ENCODE measurements at places on chromosomes 2 and 18.

- no peak for DNase-seq
Measured at GRCh38 chr2:30206461-30207430, 24.6 kb upstream of the LBH start.

DNA sequence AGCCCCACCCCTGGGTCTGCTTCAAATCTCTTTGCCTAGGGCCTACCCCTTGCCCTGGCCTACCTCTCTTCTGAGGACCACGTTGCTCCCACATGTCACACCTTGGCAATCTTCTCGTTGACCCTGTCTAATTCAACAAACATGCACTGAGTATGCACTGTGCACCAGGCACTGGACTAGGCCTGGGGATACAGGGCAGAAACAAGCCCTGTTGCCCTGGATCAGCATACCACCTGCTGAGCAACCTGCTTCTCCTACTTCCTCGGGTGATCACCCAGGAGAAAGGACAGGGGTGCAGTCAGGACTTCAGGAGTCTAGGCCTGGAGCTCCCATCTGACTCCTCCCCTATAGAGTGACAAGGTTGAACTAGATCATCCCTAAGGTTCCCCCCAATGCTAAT is 9.7 kb downstream of the WNT10A start:
- DNase-seq, result no peak

GRCh38 chr2:242034138-242034537 is 164.6 kb downstream of the RTP5 start:
- DNase-seq, result no peak

- peak; percentile 56 for DNase-seq
Measured at GRCh38 chr2:59888015-59888414, 665.4 kb downstream of the BCL11A start.

DNA sequence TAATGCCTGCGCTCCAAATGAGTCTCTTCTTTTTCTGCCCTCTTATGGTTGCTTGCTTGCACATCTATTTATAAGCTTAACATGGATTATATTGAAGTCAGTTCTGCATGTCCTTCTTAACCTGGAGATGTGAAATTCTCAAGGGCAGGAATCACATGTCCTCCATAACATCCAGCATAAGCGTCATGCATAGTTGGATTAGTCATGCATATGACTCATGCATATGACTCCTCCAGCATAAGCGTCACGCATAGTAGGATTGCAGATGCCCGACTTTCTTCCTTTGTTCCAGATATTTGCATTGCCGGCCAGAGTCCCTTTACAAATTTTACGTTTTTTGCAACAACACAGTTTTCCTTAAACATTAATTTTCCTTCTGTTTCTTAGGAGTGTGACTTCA is 308.6 kb downstream of the TGIF1 start:
- no peak for DNase-seq

DNA sequence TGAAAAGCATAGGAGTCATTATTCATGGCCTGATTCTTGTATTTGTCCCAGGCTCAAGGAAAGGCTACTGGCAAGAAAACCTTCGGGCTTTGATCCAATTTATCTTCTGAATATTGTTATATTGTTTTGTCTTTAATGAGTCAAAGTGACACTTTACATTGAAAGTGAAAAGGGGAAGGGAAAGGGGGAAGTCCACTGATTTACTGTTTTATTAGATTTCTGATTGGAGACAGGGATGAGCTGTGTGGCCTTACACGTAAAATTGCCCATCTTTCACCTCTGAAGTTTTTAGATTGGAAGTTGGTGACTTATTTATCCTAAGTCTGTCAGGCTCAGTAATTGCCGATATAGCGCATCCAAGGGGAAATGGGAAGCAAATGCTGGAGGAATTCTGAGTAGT is 843.8 kb upstream of the LRRTM1 start:
- no peak for DNase-seq

DNA sequence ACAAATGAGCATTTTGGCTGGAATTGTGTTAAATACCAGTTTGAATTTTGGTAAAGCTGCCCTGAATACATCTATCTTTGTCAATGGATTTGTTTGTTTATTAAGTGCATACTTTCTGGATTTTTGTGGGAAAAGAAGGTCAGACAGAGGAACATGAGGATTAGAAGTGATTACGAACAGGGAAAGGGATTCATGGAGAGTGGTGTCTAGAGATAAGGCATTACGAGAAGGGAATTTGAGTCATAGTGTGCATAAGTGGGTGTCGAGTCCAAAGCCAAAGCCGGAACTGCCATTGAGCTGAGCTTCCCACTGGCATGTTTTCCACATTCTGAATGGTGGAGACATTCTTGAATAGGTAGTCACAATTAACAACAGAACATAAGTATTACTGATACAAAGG is 68.9 kb upstream of the EFEMP1 start:
- DNase-seq, result no peak

DNA sequence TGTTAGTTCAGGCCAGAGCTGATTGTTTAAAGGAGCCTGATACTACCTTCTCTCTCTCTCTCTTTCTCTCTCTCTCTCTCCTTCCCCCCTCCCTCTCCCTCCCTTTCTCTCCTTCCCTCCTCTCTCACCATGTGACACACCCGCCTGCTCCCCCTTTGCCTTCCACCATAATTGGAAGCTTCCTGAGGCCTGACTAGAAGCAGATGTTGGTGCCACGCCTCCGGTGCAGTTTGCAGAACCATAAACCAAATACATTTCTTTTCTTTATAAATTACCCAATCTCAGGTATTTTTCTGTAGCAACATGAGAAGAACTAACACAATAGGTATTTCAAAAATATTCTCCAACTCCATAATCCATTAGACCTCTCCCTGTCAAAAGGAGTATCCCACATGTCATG is 62.4 kb downstream of the ANKRD62 start:
- DNase-seq, result no peak

DNA sequence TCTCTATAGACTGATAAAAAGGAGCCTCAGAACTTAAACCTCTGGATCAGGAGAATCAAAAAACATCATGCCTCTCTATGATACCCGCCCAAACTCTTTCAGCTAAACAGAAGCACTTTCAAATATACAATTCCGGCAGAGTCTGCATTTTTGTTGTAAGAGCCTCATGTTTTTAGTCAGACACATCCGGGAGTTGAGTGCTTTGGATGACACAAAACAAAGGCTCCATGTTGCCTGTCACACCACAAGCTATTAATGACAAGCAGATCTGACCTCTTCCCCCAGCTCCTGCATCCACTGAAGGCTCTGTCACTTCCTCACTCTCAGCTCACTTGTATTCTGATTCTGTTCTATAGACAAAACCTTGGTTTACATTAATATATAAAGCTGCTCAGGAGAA is 33.2 kb downstream of the SLC38A11 start:
- DNase-seq, result no peak

GRCh38 chr2:216551234-216552068 is 52.8 kb downstream of the RPL37A start:
- DNase-seq, result peak; percentile 11

DNA sequence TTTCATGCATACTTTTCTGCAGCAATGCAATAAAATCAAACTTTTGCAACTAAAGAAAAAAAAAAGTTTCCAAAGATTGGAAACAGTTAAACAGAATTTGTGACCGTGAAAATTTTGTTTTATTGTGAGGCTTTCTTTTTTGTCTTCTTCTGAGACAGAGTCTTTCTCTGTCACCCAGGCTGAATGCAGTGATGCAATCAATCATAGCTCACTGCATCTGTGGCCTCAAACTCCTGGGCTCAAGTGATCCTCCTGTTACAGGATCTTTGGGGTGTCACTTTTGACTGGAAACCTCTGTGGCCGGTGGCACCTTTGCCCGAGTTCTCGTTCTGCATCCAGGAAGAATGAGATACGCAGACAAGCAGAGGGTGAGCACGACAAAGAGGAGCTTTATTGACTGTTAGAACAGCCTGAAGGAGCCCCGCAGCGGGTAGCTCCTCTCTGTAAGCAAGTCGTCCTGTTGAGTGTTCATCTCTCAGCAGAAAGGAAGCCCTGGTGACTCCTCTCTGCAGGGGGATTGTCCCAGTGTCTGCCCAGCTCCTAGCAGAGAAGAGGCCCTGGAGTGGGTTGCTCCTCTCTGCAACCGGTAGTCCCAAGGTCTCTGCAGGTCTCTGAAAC is 16.9 kb upstream of the ILKAP start:
- no peak for DNase-seq

DNA sequence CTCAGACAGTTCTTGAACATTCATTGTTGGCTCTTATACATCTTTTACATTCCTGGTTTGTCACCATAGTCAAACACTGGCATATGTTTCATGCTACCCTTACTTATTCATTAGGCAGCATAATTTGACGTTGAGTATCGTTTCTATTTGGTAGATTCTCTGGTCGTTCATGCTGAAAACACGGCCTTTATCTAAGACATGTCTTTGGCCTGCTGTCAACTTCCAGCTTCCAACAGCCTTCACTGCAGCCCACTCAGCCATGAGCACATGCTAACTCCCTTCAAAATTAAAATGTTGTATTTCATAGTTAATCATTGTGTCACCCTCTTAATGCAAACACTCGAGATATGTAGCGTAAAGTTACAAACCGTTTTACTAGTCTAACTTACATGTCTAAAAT is 493.0 kb upstream of the NRP2 start:
- no peak for DNase-seq

DNA sequence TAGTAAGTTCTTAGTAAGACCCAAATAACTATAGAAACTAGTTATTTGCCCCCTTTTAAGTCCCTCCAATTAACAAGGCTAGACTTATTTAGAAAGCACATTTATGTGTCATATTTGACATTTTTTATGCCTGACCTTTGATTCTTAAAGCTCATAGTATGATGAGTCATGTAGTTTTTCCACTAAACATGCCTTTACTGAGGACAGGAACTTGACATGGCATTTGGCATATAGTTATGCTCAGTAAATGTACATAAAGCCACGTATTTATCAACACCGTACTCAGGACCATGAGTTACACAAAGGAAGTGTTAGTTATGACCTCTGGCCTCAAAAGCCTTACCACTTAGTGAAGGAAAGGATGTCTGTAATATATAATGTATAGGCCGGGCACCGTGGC is 78.9 kb downstream of the GNAL start:
- no peak for DNase-seq

- DNase-seq, result no peak
Measured at GRCh38 chr18:58777471-58777870, 87.2 kb upstream of the ZNF532 start.

DNA sequence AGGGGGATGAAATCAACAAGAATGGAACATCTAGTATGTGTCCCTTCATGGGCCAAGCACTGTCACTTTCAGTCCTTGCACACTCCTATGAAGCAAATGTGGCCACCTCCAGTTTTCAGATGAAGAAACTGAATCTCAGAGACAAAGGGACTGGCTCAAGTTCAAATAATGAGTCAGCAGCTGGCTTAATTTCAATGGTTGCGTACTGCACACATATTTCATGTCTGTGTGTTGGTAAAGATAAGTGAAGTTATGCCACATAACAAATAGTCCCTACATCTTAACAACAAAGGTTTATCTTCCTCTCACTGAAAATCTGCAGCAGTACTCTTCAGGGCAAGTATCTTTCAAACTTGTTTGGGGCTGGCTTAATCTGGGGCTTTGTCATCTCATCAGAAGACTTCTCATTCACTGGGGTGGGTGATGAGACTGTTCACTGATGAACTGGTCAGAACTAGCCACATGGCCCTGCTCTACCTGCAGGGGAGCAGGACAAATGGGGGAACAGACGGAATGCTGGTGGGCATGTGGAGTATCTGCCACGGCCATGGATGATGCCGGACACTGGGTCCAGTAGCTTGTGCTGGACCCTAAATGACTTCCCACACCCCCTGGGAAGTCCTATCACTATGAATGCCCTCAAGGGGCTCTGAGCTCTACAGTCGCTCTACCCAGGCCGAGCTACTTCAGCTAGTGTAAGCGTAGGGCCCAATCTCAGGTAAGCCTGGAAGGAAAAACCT is 263.2 kb downstream of the CYP26B1 start:
- DNase-seq, result peak; percentile 0

- no peak for DNase-seq
Measured at GRCh38 chr2:113172721-113173541, 840 bp upstream of the PSD4 start.

DNA sequence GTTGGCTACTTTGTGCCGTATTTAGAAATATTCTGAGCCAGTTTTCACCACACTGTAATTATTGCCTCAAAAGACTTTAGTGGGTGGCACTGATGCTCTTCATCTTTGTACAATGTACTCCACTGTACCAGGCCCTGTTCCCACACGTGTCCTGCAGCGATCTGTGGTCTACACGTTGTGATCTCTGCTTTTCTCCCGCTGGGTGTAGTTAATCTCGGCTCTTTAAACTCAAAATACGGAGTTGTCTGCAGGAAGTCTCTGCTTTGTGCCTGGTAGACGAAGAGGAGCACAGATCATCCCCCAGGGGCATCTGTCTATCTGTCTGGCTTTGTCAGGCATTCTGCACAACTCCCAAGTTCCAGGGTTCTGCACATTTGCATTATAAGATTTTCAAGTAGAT is 12.1 kb upstream of the GREB1 start:
- DNase-seq, result no peak

DNA sequence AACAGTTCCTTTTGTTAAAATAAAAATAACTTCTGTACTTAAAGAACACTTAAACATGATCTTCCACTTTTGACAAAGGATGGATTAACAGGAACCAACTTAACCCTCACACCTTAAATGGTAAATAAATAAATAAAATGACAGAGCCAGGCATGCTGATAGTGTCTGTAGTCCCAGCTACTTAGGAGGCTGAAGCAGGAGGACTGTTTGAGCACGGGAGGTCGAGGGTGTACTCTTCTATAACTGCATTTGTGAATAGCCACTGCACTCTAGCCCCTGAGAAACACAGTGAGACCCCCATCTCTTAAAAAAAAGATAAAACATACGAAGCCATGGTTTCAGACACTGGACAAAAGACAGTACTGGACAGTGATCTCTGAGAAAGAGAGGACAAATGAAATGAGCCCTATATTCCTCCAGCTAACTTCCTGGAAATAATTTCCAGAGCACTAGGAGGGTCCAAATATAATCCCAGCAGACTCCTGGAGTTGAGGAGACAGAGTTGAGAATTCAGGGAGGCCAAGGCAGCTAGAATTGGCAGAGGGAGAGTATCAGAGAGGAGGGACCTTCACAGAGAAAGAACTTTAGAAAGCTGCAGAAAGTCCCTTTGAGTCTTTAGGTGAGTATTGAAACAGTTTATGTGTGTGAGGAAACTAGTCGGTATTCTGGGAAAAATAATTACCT is 17.4 kb downstream of the PPP4R1 start:
- DNase-seq, result no peak

Measured in NCI-H69 (cell line).